ENCODE measurements at places on chromosomes 6 and 20.

DNA sequence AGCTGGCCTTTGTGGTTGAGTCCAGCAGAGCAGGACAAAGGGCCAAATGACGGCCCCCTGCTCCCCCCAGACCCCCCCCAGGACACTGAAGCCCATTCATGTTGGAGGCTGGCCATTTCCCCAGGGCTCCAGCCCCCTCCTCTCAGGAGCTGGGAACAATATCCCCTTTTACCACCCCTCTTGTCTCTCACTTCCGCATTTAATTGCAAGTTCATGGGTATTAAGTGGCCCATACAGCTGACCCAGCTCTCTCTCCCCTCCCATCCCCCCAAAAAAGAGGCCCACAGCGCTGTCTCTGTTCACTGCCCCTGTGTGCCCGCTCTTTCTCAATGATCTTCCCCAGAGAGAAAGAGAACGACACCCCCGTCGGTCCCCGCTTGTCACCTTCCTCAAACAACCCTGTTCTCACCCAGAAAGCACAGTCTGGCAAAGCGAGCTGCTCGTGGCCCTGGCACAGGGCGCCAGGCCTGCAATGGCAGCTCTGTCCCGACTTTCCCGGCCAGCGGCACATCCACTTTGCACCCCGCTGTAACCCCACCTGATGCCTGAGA is 30.4 kb downstream of the PREX1 start:
- no peak for DNase-seq

DNA sequence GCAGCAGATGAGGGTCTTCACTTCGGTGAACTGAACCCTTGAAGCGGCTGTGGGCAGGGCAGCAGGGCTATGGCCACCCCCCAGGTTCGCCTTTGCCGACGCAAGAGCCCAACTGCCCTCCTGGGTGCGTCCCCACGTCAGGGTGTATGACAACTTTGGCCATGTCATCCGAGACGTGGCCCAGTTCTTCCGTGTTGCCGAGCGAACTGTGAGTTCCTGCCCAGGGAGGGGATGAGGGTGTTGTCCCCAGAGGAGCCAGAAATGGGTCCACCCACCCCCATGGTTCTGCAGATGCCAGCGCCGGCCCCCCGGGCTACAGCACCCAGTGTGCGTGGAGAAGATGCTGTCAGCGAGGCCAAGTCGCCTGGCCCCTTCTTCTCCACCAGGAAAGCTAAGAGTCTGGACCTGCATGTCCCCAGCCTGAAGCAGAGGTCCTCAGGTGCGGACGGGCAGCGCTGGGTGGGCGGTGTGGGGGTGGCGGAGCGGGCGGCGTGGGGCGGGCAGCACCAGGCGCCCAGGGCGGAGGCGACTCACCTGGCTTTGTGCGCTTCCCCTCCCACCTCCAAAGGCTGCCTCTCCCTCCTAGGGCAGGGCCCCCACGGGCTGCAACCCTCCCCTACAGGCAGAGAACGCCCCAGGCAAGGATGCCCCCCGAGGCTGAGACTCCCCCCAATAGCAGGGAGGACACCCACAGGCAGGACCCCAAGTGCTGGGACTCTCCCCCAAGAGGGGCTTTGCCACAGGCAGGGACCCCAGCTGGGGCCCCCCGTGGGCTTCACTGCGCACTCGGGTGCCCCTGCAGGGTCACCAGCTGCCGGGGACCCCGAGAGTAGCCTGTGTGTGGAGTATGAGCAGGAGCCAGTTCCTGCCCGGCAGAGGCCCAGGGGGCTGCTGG is 6.2 kb upstream of the TNFRSF6B start:
- DNase-seq, result no peak

DNA sequence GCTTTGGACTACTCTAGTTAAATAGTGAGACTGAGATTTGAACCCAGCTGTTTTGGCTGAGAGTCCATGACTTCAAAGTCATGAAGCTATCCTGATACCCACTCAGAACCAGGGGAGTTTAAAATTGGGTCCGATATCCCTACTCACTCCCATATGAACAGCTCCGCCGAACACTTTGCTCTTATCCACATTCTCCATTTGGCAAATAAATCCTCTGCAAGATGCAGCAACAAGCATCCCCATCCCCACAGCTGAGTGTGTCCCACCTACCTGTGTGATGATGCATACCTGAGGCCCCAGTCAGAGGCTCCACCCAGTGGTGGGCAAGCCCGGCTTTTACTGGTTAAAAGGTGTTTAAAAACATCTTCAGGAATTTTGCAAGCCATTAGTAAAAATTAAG is 108.3 kb upstream of the SLC24A3 start:
- no peak for DNase-seq

DNA sequence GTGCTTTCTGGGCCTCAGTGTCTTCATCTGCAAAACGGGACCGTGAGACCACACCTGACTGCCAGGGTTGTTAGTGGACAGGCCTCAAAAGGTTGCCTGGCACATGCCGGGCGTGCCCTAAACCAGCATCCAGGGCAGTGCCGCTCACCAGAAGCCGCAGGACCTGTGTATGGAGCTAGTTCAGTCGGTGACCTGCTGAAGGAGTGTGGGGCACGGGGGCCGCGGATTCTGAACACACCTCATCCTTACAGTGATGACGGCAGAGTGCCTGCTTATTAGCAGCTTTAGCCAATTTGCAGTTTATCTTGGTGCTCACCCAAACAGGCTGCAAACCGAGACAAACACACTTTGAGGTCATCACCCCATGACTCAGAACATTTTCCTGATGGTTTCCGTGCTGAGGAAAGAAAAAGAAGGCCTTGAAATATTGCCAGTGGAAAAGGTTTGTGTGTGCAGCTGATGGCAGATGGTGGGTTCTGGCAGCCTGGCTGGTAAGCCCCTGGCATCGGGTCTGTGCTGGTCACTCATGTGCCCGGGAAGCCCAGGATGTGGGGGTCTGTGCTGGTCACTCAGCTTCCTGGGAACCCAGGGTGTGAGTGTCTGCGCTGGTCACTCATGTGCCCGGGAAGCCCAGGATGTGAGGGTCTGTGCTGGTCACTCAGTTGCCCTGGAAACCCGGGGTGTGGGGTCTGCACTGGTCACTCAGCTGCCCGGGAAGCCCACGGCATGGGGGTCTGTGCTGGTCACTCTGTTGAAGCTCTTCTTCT is 153.8 kb downstream of the ERMARD start:
- DNase-seq, result no peak

GRCh38 chr6:48611332-48611731 is 500.3 kb upstream of the PTCHD4 start:
- DNase-seq, result no peak

GRCh38 chr6:13629459-13630116 is 14.5 kb downstream of the NOL7 start:
- DNase-seq, result no peak

DNA sequence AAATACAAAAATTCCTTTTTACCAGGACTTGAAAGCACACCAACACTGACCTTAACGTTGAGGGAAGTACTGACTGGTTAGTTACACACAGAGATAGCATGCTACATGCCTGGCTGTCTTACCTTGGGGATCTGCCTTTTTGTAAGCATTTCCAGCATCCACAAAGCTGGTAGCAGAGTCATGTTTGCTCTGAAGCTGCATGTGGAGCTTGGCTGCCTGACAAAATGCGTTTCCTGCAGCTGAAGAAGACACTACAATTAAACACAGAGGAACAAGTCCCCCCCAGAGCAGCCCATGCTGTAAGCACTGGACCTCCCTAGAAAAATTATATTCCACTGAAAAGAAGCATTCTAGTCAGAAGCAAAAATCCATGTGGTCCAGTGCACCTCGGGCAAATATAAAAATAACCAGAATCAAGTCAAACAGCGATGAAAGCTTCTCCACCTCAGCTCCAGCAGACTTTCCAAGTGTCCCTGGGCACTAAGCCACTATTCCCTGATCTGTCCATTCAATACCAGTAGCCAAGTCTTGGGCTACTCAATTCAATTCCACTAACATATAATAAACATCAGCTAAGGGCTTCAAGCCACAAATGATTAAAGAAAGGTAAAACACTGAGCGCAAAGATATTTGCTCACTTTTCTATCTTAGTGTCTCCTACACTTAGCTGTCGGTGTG is 24.2 kb downstream of the NAPB start:
- no peak for DNase-seq

- no peak for DNase-seq
Measured at GRCh38 chr6:156933201-156934068, 156.3 kb downstream of the ARID1B start.
